Endothelial cell (in vitro differentiated cells): ENCODE measurements at places on chromosomes 5 and 9.

- no peak for DNase-seq
These were observed 1078.9 kb downstream of the CDH12 start for GRCh38 chr5:21774281-21774680.

DNA sequence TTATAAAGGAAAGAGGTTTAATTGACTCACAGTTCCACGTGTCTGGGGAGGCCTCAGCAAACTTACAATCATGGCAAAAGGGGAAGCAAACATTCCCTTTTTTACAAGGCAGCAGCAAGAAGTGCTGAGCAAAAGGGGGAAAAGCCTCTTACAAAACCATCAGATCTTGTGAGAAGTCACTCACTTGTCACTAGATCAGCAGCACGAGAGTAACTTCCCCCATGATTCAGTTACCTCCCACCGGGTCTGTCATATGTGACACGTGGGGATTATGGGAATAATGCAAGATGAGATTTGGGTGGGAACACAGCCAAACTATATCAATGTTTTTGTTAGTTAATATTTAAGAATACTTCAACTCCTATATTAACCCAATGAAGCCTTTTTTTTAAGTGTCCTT is 275.2 kb upstream of the CDH9 start:
- DNase-seq = no peak

GRCh38 chr5:147882586-147883313 is 4.2 kb downstream of the SCGB3A2 start:
- DNase-seq = no peak

DNA sequence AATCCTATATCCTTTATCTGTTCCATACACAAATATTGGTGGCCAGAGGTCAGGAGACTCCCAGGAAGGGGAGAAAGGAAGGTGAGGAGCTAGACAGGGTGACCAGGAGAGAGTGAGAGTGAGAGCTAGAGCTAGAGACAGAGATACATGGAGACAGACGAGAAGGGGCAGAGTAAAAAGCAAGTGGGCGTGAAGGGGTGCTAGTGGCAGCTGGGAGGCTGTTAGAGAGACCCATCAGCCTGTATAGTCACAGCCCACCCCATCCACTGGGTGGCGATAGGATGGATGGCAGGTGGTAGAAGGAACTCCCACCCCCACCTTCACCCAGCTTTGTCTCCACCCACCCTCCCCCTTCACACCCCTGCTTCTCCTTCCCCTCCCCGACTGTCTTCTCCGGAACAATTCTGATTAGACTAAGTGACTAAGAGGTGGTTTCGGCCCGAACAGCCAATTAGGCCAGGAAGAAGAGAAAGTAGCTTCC is 32.8 kb downstream of the PCDH1 start:
- no peak for DNase-seq

DNA sequence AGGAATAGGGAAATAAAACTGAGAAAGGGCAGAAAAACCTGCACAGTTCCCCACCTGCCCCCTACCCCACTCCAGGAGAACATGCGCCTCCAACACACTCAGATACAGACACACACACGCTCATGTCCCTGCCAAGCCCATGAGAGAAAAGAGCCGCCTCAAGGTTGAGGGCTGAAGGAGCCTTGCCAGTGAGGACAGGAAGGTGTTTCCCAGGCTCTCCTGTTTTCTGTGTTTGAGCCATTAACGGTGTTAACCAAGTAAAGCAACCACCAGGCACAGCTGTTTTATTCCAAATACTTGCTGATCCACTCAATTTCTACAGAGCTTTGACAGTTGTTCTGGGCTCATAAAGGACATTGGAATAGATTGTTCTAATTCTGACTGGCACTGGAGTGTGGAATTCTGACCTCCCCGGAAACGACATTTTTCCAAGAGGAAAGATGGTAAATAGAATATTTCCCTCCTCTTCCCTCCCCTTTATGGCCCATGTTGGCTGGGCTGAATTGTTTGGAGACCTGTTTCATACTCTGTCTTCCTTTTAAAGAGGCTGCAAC is 238.0 kb downstream of the DMAC1 start:
- DNase-seq = no peak

DNA sequence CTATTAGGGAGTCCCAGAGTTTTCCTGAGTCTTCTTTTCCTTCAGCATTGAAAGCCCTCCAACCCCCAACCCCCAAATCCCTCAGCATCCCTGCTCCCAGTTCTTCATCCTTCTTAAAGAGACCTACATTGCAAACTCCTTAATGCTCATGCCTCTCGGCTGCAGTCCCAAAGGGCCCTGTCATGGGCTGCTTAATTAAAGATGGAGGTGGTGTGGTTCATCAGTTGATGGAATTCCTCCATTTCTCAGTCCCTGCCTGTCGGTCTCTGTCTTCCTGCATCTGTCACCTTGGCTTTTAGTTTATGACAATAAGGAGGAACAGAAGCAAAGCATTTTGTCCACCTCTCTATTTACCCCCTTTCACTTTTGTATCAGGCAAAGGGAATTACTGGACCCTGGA is 2.0 kb downstream of the FOXI1 start:
- no peak for DNase-seq

DNA sequence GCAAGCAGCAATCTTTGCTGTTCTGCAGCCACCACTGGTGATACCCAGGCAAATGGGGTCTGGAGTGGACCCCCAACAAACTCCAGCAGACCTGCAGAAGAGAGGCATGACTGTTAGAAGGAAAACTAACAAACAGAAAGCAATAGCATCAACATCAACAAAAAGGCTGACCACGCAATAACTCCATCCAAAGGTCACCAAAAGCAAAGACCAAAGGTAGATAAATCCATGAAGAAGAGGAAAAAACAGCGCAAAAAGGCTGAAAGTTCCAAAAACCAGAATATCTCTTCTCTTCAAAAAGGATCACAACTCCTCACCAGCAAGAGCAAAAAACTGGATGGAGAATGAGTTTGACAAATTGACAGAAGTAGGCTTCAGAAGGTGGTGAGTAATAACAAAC is 23.4 kb downstream of the FRMD3 start:
- no peak for DNase-seq

DNA sequence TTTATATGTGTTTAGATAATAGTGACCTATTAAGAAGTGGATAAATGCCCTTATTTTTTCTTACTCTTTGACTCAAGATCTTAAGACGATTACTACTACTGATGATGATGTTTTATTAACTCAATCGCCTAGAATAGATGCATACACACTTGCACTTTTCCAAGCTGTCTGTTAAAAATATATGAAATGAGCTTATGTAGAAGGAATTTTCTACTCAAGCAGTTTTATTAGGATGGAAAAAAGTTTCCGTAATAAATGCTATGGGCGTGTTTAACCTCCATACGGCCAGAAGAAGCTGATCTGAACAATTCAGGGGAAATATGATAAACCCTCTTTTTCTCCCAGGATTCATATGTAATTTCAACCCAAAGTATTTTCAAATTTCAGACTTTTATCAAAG is 455.7 kb upstream of the MPDZ start:
- DNase-seq = no peak

DNA sequence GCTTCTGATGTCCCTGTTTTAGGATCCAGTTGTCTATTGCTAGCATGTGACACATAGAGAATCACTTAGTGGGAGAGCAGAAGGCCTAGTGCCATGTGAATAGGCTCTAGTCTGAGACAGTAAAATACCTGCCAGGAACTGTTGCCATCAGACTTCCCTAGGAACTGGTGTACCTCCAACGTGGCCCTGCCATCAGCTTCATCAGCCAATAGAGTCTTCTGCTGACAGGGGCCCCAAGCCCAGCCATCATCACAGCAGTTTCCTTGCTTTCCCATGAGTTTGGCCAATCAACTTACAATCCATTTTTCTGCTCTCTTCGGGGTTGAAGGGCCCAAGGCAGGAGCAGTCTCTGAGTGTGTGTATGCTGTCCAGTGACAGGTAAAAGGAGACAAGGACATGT is 128.4 kb upstream of the ADRA1B start:
- no peak for DNase-seq

- no peak for DNase-seq
These were observed 173.5 kb upstream of the NREP start for GRCh38 chr5:111930449-111930848.

DNA sequence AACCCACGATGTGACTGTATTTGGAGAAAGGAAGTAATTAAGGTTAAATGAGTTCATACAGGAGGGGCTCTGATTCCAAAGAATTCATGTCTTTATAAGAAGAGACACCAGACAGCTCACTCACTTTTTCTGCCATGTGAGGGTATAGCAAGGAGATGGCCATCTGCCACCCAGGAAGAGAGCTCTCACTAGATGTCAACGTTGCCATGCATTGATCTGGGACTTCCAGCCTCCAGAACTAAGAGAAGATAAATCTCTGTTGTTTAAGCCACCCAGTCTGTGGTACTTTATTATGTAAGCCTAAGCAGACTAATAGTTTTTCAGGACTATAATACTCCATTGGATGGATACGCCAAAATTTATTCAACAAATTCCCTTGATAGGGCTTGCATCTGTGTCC is 89.8 kb upstream of the RAD23B start:
- DNase-seq = no peak

DNA sequence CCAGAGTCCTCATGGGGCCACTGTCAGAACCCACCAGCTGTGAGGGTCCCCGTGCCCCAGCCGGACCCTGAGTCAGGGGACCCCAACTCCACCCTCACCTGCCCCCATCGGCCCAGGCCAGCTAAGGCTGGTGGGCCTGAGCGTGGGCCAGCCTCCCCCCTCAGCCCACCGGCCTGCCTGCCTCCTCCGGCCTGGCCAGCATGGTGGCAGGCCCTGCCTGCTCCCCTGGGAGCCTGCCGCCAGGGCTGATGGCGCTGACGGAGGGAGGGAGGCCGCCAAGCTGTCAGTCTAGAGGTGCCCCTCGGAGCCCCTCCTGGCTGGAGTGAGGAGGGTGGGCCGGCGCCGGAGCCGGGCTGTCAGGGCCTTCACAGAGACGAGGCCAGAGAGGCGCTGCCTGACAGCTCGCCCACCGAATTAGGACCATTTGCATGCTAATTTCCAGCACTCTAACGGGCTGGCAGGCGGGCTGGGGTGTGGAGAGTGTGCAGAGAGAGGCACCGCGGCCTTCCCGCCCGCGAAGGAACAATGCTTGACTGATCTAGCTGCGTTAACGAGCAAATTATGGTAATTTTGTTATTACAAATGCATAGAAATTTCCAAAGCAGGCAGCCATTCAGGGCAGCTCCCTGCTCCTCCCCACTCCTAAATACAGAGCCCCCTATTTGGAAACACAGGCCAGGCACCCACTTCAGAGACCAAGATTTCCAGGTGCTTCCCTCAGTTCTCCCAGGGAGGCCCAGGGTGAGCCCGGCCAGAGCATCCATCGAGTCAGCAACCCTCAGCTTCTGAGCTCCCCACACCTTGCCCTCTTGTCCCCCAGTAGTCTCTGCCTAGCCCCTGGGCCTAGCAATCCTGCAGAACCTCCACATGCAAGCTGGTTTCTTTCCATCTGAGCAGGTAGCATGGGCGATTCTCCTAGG is 169.3 kb downstream of the PAX5 start:
- no peak for DNase-seq

GRCh38 chr9:8172000-8172399 is 372.4 kb upstream of the DMAC1 start:
- DNase-seq = no peak

DNA sequence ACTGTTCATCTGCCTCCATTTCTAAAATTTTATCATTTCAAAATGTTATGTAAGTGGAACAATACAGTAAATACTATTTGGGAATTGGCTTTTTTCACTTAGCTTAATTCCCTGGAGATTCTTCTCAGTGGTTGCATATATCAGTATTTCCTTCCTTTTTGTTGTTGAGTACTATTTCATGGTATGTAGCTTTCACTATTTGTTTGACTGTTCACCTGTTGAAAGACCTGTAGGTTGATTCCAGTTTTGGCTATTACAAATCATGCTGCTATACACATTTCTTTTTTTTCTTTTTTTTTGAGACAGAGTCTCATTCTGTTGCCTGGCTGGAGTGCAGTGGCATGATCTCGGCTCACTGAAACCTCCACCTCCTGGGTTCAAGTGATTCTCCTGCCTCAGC is 33.0 kb upstream of the PWWP2A start:
- DNase-seq = no peak

- no peak for DNase-seq
These were observed 73.7 kb downstream of the GTF3C4 start for GRCh38 chr9:132743931-132744479.

- DNase-seq = no peak
These were observed 535.8 kb downstream of the SEMA5A start for GRCh38 chr5:9009931-9010651.

DNA sequence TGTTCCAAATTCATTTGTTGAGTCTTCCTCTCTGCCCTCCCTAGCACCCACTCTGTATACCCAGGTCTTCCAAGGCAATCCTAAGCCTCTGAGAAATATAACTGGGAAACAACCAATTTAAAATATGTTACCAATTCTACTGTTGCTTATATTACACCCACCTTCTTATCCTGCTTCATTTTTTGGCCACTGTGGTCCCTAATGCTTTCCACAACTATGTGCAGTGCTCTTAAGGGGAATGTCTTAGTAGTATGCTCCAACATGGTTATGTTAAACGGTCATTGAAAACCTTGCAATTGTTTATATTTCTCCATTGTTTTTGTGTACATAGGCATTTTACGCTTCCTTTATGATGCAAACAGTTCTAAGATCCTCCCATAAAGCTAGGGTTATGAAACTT is 273.1 kb upstream of the HAPLN1 start:
- DNase-seq = no peak

DNA sequence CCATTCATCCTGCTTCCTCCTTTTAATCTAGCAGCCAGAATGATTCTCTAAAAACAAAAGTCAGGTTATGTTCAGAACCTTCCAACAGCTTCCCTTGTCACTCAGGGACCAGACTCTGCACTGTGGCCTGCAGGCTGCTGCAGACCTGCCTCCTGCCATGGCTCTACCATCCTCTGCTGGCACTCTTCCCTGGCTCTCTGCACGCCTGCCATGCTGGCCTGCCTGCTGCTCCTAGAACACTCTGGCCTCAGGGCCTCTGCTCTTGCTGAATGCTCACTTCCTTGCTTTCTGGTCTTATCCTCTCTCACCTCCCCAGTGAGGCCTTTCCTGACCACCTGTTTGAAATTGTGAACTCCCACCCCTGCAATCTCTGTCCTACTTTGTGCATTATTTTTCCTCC is 149.4 kb downstream of the CD180 start:
- no peak for DNase-seq

DNA sequence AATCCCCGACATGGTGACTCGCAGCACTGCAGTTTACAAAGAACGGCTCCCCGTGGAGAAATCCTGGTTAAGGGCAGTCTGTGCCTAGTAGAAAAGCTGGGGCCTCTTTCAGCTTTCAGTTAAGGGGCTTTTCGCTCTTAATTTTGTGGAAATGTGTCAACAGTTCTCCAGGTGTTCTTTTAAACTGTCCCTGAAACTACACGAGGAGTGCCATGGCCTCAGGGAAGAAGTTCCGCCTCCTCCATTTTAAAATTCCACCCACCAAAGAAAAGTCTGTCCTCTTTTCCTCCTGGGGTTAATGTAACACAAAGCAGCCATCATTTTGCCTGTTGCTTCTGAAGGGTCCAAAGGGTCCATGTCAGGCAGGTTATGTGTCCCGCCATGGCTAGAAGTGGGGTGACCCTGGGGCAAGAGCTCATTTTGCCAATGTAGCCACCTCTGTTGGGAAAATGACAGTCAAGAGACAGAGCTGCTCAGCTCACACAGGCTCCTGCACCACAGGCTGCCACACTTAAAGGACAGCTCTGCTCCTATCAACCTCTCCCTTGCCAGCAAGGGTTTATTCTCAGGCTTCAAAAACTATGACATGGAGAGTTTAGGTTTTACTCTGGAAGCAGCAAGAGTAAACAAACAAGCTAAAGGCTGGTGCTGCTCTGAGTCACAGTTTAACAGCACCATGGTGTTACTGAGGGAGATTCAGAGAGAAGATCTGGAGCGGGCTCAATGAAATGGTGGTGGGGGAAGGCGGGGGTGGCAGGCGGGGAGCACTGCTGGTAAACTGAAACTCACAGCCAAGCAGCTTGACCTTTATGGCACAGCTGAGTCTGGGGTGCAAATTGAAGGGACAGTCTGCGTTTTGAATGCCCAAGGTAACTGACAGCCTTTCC is 3.2 kb downstream of the WHRN start:
- no peak for DNase-seq
